ENCODE measurements at places on chromosomes 3 and 15.

GRCh38 chr3:109175411-109175810 is 38.9 kb downstream of the C3orf85 start:
- no peak for DNase-seq

DNA sequence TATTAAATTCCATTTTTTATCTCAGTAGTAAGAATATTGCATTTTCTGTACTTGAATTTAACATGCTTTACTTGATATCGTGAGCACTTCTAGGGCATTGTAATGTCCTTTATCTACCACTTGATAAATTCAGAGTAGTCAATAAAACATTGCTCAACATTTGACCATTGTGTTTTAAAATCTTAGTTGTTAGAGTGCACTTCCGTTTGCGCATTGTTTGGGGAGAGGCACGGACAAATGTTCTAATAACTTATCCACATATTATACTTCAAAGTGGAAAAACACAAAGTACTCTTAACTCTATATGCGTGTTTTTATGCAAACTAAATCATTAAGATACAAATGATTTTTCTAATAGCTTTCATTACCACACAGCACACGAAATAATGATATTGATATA is 419 bp downstream of the FAM227B start:
- DNase-seq = no peak

GRCh38 chr3:22713936-22714335 is 489.2 kb upstream of the UBE2E2 start:
- peak; percentile 70 for DNase-seq

DNA sequence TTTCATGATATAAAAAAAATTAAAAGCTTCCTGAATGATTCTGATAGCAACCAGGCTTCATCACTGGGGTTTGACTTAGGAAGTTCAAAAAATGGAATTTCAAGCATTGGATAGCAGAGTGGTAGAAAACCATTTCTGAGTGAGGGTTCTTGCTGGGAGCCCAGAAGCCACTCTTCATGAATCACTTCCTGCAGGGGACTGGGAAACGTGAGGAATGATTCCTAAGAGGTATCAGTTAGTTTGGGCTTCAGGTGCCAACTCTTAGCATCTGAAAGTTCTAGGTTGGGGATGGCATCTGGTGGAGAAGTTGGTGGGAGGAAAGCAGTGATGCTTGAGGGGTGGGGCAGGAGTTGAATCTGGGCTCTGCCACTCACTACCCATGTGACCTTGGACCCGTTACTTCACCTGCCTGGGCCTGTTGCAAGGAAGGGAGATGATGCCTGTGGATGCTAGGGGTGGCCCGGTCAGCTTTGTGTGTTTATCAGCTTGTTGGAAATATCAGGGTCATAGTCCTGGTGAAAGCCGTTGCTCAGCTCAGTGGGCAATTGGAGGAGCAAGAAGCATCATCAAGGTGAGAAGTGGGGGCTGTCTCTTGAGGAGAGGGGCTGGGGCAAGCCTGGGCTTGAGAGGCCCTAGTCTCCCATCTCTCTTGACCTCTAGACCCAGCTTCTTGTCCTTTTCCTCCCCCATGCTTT is 37.0 kb upstream of the TNFAIP8L3 start:
- DNase-seq = no peak

DNA sequence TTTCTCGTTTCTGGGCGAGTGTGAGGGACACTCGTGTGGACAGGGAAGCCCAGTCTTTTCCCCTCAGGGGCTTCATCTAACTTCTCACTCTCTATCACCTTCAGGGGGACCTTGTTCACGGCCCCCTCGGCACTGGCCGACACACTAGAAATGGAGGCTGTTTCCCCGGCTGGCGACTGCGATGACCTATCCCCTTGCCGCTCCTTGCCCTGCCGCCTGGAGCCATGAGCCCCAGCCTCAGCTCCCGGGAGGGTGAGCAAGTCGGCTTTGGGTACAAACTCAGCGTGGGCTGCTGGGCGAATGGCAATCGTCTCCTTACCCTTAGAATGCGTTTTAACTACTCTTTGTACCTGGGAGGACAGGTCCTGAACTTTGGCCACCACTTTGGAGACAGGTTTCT is 41.0 kb downstream of the FMN1 start:
- no peak for DNase-seq

GRCh38 chr3:196220587-196220986 is 4.3 kb downstream of the SLC51A start:
- no peak for DNase-seq

DNA sequence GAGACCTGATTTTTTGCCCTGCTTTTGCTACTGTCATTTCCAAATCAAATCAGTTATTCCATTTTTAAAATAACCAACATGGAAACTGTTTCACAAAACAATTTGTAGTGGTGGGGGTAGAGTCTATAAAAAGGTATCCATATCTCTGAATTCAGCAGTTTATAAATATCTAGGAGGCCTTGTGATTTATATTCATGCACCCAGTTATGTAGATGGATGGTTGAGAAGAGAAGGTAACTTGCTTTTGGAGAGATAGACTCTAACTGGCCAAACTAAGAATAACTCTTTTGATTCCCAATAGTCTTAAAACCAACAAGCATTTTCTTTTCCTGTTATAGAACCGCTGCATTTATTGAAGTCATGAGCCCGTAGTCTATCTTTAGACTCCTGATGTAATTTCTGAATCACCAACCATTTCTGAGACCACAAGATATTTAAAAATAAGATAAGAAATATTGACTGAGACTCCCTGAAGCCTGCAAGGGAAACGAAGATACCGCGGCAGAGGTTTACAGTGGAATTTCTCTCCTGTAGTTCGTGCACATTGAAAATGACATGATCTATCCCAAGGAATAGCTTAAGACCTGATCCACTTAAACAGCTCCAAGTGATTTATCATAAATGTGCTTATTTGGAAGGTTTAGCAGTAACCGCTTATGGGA is 68.5 kb downstream of the SAMMSON start:
- DNase-seq = no peak

Measured in epithelial cell of prostate (primary cell).